ENCODE measurements at places on chromosomes 12 and 14. TPM values are rescaled to one million over a fixed set of nuclear protein-coding genes. Genes with fewer than 3 reads are reported as not detected.

DNA sequence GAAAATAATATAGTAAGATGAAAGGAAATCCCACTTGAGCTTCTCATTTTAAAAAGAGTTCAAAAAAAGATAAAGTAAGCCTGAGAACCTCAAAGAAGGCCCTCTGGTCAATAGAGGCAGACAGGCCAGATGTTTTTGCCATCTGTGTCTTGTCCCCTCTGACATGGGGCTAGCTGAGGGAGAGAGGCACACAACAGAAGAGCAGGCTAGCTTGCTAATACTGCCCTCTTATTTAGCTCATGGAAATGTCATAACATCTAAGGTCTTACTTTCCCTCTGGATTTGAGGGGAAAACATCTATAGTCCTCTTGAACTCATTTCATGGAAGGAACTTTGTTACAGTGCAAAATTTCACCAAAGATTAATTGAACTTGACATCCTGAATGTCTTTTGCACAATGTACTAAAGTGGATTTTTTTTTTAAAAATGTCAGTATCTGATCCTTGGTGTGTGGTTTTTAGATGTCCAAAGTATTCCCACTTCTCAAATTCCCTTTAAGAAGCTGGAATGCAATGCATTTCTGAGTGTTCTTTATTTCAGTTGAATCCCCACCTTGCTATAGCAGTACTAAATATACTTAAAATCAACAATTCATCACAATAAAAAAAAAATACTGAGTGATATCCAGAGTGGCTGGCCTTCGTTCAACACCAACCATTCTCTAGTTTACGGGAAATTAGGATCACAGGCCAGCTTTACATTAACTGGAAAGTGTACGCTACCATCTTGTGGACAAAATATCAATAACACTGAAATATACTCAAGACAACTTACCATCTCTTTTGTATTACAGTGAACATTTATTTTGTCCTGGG, 176.7 kb downstream of the PAH start:
- no peak overlapping the region for H3K4me3 ChIP-seq
- no peak overlapping the region for H3K27ac ChIP-seq
- DNase-seq = no peak

- no peak for DNase-seq
- H3K36me3 ChIP-seq = no peaks in the 10 kb centered on the region
- H3K4me3 ChIP-seq = no peak overlapping the region
- no peaks in the 10 kb centered on the region for H3K27me3 ChIP-seq
- no peak overlapping the region for H3K27ac ChIP-seq
Observed at GRCh38 chr12:75564398-75564797, 53.0 kb upstream of the KRR1 start.

Gene POTEG
- not detected for total RNA-seq

GRCh38 chr12:12817616-12818015, 4.5 kb downstream of the DDX47 start:
- no peak overlapping the region for H3K27ac ChIP-seq
- peaks cover 54% of the 10 kb centered on the region for H3K4me1 ChIP-seq
- H3K4me3 ChIP-seq = no peak overlapping the region
- H3K36me3 ChIP-seq = peaks cover 31% of the 10 kb centered on the region
- DNase-seq = no peak

DNA sequence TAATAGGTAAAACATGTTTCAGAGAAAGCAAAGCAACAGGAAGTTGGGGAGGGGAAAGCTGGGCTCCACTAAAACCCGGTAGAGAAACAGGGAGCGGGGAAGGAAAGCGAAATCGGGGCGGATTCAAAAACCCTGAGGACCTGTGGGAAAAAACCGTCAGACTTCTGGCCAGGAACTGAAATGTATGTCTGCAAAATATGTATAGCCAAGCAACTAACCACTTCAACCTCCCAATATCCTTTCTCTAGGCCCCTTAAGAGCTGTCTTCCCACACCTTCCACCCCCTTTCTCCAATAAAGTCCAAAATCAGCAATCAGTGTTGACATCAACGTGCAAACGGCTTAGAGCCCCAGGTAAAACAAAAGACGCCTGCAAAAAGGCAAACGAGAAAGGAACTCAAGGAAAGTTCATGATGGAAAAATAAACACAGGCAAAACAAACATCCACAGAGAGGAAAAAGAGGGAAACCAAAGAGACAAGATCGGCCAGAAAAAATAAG, 32.8 kb downstream of the SIX1 start:
- H3K36me3 ChIP-seq = no peaks in the 10 kb centered on the region
- no peak overlapping the region for H3K4me3 ChIP-seq
- no peaks in the 10 kb centered on the region for H3K4me1 ChIP-seq
- no peak overlapping the region for H3K27ac ChIP-seq
- no peaks in the 10 kb centered on the region for H3K27me3 ChIP-seq

DNA sequence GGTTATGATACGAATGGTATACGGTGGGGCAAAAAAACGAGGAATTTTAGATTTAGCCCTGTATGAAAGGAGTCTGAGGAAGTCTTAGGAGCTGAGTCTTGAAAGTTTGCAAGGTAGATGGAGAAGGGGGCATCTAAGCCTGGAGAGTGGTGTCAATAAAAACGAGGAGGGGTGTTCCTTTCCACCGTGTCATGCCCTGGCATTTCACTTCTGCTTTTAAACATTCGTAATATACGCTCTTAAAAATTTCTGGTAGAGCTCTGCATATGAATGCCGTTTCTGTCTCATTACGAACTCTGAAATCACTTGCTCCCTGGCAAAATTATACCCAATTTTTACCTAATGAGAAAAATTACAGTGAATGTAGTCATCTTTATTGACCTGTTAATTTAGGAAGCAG, 170.2 kb downstream of the ERC1 start:
- no peaks in the 10 kb centered on the region for H3K36me3 ChIP-seq
- no peaks in the 10 kb centered on the region for H3K4me1 ChIP-seq
- no peak for DNase-seq
- no peak overlapping the region for H3K27ac ChIP-seq
- no peaks in the 10 kb centered on the region for H3K27me3 ChIP-seq

- H3K4me1 ChIP-seq = peaks cover 10% of the 10 kb centered on the region
- no peaks in the 10 kb centered on the region for H3K36me3 ChIP-seq
- no peak for DNase-seq
- H3K4me3 ChIP-seq = no peak overlapping the region
- no peaks in the 10 kb centered on the region for H3K27me3 ChIP-seq
Observed at GRCh38 chr14:31954991-31955390, 122.1 kb upstream of the ARHGAP5 start.

GRCh38 chr12:15435597-15435996, 113.3 kb downstream of the PTPRO start:
- DNase-seq = no peak
- no peak overlapping the region for H3K4me3 ChIP-seq
- H3K36me3 ChIP-seq = no peaks in the 10 kb centered on the region
- H3K4me1 ChIP-seq = no peaks in the 10 kb centered on the region
- H3K27me3 ChIP-seq = no peaks in the 10 kb centered on the region
